ENCODE measurements at places on chromosomes 13 and 19.

DNA sequence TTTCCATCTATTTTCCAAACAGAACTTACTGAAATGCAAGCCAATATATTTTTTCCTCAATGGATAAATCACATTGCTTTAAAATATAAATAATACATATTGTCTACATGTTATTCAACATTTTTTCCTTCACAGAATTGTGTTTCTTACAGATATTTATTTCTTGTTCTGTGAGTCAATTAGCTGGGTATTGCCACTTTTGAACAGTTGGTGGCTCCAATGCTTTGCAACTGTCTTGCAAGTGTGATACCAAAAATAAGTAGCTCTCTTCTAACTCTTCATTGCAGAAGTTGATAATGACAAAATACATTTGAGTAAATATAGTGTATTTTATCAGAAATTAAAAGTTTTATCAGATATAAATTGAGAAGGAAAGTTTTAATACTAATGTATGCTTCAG is 17.1 kb upstream of the GPC5 start:
- no peak for DNase-seq

- DNase-seq = no peak
These were observed 1.0 kb upstream of the NCCRP1 start for GRCh38 chr19:39195755-39196154.

- DNase-seq = no peak
These were observed 6.6 kb upstream of the AKAP8L start for GRCh38 chr19:15425321-15425950.

- DNase-seq = no peak
These were observed 1.6 kb upstream of the CACNG6 start for GRCh38 chr19:53989600-53990533.

DNA sequence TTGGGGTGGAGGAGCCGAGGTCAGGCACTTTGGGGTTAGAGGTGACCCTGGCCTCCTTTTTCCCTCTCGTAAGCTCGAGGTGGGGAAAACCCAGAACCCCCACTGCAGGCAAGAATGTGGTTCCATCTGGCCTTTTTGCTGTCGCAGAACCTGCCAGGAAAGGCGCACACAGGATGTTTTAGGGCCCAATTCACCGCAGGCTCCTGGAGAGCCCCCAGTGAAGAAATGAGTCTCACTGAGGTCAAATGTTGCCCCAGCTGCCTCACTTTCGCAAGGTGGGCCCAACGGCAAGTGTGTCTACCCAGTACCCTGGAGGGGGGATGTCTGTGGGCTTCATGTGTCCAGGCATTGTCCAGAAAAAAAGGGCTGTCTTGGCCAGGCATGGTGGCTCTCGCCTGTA is 61.8 kb downstream of the PEX11G start:
- no peak for DNase-seq

Data from NCI-H524 treated with DMSO at 0.1 percent for 48 hours (cell line).